ENCODE measurements at places on chromosomes 1 and 21.

DNA sequence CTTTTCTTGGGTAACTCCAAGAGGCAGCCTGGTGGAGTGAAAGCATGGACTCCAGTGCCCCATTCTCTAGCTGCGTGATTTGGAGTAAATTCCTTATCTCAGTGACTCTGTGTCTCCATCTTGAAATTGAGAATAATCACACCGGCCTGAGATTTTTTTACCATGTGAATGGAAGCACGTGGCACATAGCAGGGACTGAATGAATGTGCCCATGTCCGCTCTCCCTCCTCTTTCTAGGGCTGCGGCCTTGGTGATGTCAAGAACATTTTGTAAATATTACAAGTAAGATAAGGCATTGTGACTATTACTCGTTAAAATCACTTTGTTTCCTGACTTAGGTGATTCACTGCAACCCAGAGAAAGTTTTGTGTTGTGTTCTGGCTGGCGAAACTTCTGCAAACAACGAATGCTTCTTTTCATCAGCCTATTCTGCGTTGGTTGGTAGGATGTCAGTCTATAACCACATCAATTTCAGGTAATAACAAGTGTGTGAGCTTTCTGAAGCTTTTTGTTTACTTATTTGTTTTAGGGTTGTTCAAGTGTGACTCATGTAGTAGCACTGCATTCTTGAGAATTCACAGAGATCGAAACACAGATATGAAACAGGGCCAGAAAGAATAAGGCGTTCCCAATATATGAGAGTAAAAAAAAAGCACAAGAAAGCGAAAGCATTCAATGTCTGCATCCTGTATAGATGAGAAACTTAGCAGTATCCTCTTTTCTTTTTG, 135.7 kb upstream of the SLC45A1 start:
- DNase-seq, result peak; percentile 81

DNA sequence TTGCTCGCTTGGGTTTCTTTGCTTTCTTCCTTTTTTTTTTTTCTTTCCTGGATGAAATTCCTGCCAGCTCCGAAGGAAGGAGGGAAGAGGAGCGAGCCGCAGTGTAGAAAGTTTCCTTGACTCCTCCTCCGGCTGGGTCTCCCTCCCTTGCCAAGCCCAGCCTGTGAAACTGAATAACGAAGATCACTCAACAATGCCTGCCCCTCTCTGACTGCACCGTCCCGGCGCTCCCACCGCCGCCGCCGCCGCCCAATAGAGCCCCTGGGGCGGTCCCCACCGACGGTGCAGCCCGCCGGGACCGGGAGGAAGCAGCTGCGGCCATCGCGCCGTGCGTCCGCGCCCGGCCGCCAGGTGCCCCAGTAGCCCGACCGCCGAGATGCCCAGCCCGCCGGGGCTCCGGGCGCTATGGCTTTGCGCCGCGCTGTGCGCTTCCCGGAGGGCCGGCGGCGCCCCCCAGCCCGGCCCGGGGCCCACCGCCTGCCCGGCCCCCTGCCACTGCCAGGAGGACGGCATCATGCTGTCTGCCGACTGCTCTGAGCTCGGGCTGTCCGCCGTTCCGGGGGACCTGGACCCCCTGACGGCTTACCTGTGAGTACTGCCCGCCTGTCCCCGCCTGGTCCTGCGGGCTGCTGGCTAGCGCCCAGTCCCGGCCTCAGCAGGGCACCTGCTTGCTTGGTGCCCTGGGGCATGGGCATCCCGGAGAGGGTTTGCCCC, at the start of gene LGR6:
Gene LGR6, plus strand, starts transcription at position 186 of the 714 bp plus-strand sequence. Its CDS starts 191 bp downstream, at position 377.
- DNase-seq, result no peak

DNA sequence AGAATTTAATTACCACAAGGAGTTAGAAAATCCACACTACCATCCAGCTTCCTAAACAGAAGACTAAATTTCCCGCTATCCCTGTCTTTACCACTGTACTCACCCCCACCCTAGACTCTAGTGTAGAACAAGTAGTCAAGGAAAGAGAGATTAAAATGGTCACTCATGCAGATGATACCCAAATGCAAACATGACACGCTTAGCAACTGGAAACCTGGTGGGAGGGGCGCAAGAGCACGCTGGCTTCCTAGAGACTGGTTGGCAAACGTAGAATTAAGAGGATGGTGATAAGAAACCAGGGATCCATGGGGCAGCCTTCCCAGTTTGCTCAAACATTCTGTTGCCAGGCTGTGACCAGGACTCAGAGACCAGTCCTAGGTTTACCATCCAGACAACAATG, 9.9 kb upstream of the LDLRAD1 start:
- no peak for DNase-seq

- DNase-seq, result no peak
Observed at GRCh38 chr1:230814949-230815692, 53.2 kb downstream of the C1orf198 start.

DNA sequence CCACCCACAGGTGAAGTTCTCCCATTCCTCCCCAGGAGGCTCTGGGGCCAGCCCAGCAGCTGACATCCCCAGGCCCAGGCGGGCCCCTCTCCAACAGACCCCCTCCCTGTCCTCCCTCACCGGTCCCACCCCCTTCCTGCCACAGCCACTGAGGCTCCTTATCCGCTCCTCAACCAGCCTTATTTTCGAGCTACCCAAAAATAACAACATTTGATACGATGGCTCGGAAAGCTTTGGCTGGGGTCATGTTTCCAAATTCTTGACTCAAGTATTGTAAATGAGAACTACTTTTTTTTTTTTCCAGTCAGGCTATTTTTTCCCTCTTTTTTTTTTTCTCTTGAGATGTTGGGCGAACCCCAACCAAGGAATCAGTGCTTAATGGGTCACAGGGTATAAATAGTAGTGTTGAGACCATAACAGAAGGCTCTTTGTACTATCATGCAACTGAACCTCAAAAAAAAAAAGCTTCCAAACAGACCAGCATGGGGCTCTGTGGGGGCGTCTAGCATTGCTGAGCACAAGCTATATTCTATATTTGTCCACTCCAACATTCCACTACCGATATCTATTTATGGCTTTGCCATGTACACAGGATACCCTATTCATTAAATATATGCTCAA, 27.2 kb downstream of the IRF2BP2 start:
- no peak for DNase-seq

DNA sequence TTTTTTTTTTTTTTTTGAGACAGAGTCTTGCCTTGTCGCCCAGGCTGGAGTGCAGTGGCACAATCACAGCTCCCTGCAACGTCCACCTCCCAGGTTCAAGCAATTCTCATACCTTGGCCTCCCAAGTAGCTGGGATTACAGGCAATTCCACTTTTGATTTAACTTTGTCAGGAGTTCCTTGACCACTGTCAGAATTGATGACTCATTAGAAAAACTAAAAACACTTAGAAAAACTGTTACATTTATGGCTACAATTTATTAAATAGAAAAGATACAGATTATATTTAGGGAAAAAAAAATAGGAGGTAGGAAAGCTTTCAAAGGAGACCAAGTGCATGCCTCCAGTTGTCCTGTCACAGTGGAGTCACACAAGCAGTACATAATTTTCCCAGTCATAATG, 20.0 kb downstream of the ZNF678 start:
- DNase-seq, result no peak

- DNase-seq, result no peak
Observed at GRCh38 chr1:180155182-180155682, 563 bp downstream of the QSOX1 start.

All from MV-4-11 (cell line).